IMR-90 (cell line): ENCODE measurements at places on chromosomes 2 and 18. TPM values are rescaled to one million over a fixed set of nuclear protein-coding genes. Genes with fewer than 3 reads are reported as not detected.

The VAPA gene
- total RNA-seq: 206 and 273 TPM in 2 replicates

The DAW1 gene
- total RNA-seq: 1.4 TPM in 2 replicates

DNA sequence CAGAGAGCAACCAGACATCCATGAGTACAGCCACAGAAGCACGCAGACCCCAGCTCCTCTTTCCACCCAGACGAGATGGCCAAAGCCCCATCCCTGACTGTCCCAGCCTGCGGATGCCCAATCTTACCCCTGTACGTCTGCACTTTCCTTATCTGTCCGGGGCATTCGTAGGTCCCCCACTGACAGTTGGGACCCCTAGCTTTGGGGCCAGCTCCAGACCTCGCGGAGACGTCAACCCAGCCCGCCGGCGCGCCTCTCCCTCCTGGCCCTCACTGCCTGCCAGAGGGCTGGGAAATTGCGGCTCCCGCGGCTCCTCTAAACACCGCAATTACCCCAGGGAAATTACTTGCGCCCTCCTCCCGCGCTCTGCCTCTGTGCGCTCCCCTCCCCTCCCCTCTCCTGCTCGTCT is 2.3 kb downstream of the ECEL1 start:
- no peak for DNase-seq
- no peak overlapping the region for H3K4me3 ChIP-seq
- no peak overlapping the region for H3K27ac ChIP-seq
- peaks cover 68% of the 10 kb centered on the region for H3K27me3 ChIP-seq
- H3K4me1 ChIP-seq: no peaks in the 10 kb centered on the region; the same call in 1 of the 2 replicates

The NT5DC4 gene
- not detected in 2 replicates for total RNA-seq

GRCh38 chr2:147630585-147630984 is 214.2 kb upstream of the ACVR2A start:
- H3K27me3 ChIP-seq: no peaks in the 10 kb centered on the region

The RMDN2 gene
- total RNA-seq: 2.3 and 5.8 TPM in 2 replicates

The CHRNG gene
- total RNA-seq: not detected in 2 replicates

- no peaks in the 10 kb centered on the region for H3K27me3 ChIP-seq
- no peak overlapping the region for H3K27ac ChIP-seq
- no peaks in the 10 kb centered on the region for H3K36me3 ChIP-seq
- no peak for DNase-seq
- peaks cover 9% of the 10 kb centered on the region for H3K4me1 ChIP-seq
Measured at GRCh38 chr2:55087501-55087900, 37.2 kb upstream of the RTN4 start.

DNA sequence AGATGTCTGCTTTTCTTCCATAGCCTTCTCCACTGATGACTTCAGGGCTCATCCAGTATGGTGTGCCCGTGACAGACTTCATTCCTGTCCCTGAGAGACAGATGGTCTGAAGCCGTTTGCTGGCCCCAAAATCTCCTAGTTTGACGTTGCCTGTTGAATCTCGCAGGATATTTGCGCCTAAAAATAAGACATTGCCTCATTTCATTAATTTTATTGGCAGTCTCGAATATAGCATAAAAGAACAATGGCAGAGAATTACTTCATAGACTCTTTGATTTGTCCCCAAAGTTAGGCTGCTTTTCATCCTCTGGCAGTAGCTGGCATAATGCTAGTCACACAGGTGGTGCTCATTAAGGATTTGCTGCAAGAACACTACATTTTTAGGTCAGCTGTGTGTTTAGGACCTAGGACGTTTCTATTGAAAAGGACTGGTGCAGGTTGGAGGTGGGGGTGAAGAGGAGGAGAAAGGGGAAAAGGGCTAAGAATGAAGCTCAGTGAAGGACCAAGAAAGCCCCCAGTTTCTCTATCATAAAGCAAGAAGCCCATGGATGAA is 14.7 kb upstream of the ERCC3 start:
- H3K27ac ChIP-seq: no peak overlapping the region
- H3K27me3 ChIP-seq: no peaks in the 10 kb centered on the region
- H3K36me3 ChIP-seq: peaks cover 20% of the 10 kb centered on the region
- DNase-seq: no peak

The CLIP4 gene
- total RNA-seq: 64.2 and 66.3 TPM in 2 replicates

GRCh38 chr18:8196238-8196637 is 413.0 kb upstream of the RAB12 start:
- H3K27ac ChIP-seq: no peak overlapping the region
- H3K36me3 ChIP-seq: no peaks in the 10 kb centered on the region; the same call in 1 of the 2 replicates
- no peaks in the 10 kb centered on the region for H3K27me3 ChIP-seq
- DNase-seq: no peak
- no peak overlapping the region for H3K4me3 ChIP-seq
- H3K4me1 ChIP-seq: no peaks in the 10 kb centered on the region

DNA sequence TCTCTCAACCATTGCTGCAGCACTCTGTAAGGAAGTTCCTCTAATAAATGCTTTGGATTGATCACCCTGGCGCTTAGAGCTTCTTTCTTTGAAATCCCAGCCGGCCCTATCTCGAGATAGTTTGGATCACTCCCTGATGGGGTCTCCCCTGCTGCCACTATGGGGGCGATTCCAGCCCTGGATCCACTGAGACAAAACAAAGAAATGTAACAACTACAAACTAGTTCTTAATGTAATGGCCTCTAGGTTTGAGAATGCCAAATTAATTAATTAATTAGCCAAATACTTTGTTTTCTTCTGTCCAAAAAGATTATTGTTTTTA is 15.2 kb downstream of the SRSF7 start:
- no peaks in the 10 kb centered on the region for H3K4me1 ChIP-seq
- H3K4me3 ChIP-seq: no peak overlapping the region
- H3K27ac ChIP-seq: no peak overlapping the region
- no peaks in the 10 kb centered on the region for H3K27me3 ChIP-seq
- DNase-seq: no peak

- no peaks in the 10 kb centered on the region for H3K27me3 ChIP-seq
- no peaks in the 10 kb centered on the region for H3K36me3 ChIP-seq
- H3K4me1 ChIP-seq: no peaks in the 10 kb centered on the region
- DNase-seq: no peak
- no peak overlapping the region for H3K4me3 ChIP-seq
- H3K27ac ChIP-seq: no peak overlapping the region
Measured at GRCh38 chr2:41400088-41400665, 647.6 kb upstream of the PKDCC start.

The LIMS4 gene
- total RNA-seq: 2.5 and 3.6 TPM in 2 replicates

DNA sequence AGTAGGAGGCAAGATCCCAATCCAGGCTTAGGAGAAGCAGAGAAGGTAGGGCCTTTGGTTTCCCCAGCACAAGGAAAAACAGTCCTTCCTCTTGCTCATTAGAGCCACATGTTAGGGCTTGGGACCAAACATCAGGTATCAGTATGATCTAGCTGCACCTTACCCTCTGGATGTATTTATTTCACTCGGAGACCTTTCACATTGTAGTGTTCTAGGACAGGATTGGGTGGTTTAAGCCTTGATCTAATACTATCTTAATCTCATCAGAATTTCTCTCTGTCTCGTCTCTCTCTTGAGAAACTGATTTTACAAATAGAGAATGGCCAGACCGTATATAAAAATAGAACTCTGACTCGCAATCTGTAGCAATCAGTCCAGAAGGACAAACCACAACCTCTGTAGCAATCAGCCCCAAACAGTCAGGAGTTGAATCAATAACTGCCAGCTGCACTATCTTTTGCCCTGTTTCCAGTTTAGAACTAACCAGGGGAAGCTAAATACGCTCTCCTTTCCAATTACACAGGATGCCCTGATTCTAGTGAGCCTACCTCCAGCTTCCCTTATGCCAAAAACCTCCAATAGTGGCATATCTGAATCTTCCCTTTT is 207.1 kb downstream of the TDRD15 start:
- peak; percentile 38 for DNase-seq
- H3K27me3 ChIP-seq: no peaks in the 10 kb centered on the region
- no peak overlapping the region for H3K4me3 ChIP-seq
- no peaks in the 10 kb centered on the region for H3K36me3 ChIP-seq

DNA sequence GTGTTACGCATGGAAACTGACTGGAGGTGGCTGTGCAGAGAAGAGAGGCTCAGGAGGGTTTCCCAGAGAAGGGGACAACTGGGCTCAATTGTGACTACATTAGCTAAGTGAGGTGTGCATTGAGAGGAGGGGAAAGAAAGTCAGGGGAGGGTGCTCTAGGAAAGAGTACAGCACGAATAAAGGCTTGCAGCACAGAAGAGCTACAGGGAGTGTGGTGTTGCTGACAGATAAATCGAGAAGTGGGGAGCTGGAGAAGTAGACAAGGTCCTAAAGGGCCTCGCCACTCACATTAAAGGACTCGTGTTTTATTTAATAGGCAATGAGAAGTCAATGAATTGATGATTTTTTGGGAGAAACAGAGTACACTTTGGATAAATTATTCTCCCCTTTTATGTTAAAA is 65.7 kb upstream of the CTAGE1 start:
- H3K27ac ChIP-seq: no peak overlapping the region
- no peaks in the 10 kb centered on the region for H3K36me3 ChIP-seq
- H3K27me3 ChIP-seq: no peaks in the 10 kb centered on the region
- no peak for DNase-seq
- H3K4me3 ChIP-seq: no peak overlapping the region

GRCh38 chr2:38465789-38466127 is 88.7 kb upstream of the ATL2 start:
- H3K4me3 ChIP-seq: no peak overlapping the region
- H3K27ac ChIP-seq: no peak overlapping the region
- peak; percentile 21 for DNase-seq
- H3K36me3 ChIP-seq: no peaks in the 10 kb centered on the region

DNA sequence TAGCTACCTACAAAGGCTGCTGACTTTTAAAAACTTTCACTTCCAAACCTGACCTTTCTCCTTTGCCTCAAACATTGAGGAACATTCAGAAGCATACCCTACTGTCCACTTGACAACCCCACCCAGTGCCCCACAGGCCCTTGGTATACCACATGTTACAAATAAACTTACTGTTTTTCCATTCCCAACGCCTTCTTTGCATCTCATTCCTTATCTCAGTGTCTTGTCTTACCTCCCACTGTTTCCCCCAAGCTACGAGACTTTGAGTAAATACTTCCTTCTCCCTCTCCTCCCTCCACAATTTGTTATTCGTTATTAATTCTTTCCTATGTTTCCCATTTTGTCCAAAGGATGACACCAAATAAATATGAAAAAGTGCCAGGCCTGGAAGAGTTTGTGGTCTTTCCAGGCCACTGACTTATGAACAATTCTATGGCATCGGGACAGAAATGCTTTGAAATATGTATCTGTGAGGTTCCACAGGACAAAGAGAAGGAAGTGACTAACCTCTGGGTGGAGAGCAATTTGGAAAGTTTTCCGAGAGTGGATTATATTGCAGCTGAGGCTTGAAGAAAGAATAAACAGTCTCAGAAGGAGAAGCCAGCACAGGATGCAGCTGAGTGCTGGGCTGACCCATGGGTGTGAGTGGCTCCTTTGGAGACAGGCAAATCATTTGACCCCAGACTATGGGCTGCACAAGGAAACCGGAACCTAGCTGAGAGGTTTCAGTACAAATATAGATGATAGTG is 409.0 kb downstream of the LPIN1 start:
- H3K4me3 ChIP-seq: no peak overlapping the region
- no peaks in the 10 kb centered on the region for H3K27me3 ChIP-seq
- DNase-seq: peak; percentile 93
- H3K27ac ChIP-seq: peak overlapping the region; percentile 74
- H3K36me3 ChIP-seq: no peaks in the 10 kb centered on the region

The ADD2 gene
- not detected in 2 replicates for total RNA-seq

The SOWAHC gene
- 4.8 and 8.9 TPM in 2 replicates for total RNA-seq

DNA sequence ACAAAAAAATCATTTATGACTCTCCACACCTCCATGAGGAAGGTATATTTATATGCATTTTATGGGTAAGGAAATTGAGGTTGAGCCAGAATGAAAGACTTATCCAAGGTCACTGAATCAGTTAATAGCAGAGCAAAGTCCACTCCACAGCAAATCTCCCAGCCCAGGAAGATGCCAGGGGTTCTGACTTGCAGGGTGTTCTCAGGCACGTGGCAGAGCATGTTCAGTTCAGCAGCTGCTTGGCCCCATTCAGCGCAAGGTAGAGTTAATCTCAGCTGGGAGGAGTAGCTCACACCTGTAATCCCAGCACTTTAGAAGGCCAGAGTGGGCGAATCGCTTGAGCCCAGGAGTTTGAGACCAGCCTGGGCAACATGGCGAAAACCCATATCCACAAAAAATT is 17.8 kb upstream of the DGKD start:
- no peak overlapping the region for H3K4me3 ChIP-seq
- H3K27me3 ChIP-seq: peaks cover 35% of the 10 kb centered on the region
- no peaks in the 10 kb centered on the region for H3K4me1 ChIP-seq
- H3K27ac ChIP-seq: no peak overlapping the region
- DNase-seq: no peak

DNA sequence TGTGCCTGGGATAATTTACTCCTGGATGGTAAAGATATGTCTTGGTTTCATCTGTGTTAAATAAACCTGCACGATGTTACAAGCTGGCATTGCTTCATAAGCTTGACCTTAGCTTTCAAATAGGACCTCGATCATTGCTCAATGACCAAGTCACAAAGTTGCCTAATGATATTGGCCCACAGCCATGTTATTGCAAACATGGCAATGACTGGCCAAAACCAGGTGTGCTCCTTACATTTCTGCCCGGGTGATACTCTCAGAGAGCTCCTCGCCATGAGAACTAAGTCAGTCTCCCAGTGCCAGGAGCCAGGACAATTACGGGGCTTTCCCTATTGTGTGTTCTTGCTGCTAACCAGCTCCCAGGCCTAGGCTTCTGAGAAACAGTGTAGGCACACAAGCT is 72.5 kb upstream of the CYP1B1 start:
- 0 out of 2 replicates have a peak, but pooled peaks cover 2% of the 10 kb centered on the region for H3K27me3 ChIP-seq
- peaks cover 12% of the 10 kb centered on the region for H3K4me1 ChIP-seq
- H3K27ac ChIP-seq: peak overlapping the region; percentile 62; the same call in 1 of the 2 replicates
- H3K36me3 ChIP-seq: no peaks in the 10 kb centered on the region
- DNase-seq: peak; percentile 60

- H3K27ac ChIP-seq: no peak overlapping the region
- H3K4me3 ChIP-seq: peak overlapping the region; percentile 30; the same call in 1 of the 2 replicates
- no peaks in the 10 kb centered on the region; the same call in 1 of the 2 replicates for H3K36me3 ChIP-seq
Measured at GRCh38 chr18:23587220-23587642, 925 bp upstream of the NPC1 start.

DNA sequence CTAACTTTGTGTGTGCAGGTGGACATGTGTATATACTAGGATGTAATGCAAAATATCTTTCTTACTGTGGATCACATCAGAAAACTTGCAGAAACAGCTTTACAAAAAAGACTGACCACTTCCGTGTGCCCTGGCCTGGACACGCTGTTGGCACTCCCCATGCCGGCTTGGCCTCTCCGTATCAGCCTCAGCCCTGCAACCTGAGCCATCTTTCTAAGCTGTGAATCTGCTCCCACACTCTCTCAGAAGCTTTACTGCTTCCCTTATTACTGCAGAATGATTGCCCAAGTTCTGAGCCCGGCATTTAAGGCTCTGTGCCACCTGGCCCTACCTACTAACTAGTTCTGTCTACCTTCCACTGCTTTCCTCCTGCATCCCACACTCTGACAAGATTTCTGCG is 37.8 kb downstream of the MYO7B start:
- DNase-seq: no peak
- H3K4me3 ChIP-seq: no peak overlapping the region
- no peak overlapping the region for H3K27ac ChIP-seq

- no peaks in the 10 kb centered on the region for H3K36me3 ChIP-seq
- no peaks in the 10 kb centered on the region for H3K27me3 ChIP-seq
- no peaks in the 10 kb centered on the region for H3K4me1 ChIP-seq
Measured at GRCh38 chr2:168626647-168627046, 170.6 kb downstream of the CERS6 start.
